ENCODE measurements at places on chromosomes 2 and 18.

DNA sequence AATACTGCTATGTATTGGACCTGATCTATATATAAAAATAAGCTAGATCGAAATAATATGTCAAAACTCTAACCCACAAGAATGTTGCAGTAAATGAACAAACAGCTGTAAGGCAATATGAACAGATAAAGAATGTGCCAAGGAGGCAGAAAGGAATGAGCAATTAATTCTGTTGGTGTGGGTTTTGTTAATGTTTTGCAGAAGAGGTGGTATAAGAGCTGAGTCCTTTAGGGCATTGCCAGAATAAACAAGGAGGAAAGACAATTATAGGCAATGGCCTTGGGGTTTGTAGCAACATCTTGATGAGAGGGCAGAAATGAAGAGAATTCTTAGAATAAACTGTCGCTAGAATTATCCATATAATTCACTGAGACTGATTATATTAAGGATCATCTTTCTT, 240.9 kb upstream of the GULP1 start:
- DNase-seq = peak; percentile 55

DNA sequence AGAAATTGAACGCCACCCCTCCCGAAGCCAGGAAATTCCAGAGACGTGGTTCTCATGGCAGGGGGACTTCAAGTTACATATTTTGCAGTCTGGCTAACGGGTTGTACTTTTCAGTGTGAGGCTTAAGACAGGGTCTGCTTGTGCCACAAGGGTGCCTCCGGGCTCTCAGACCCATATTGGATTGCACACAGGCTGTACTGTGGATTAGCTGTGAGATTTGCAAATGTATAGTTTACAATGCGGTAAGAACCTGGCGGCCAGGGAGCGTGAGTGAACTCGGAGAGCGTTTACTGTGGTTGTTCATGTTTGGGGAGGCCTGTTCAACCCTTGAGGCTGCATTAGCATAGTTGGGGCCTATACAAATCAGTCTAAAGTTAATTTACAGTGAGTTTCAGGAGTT, 143.9 kb upstream of the SIX2 start:
- DNase-seq = no peak

GRCh38 chr2:43482961-43483360, 112.9 kb downstream of the THADA start:
- peak; percentile 48 for DNase-seq

GRCh38 chr2:74619651-74620297, 28.4 kb downstream of the M1AP start:
- no peak for DNase-seq
